Right kidney (tissue), 9 donors: ENCODE measurements at places on chromosomes 2 and 18.

DNA sequence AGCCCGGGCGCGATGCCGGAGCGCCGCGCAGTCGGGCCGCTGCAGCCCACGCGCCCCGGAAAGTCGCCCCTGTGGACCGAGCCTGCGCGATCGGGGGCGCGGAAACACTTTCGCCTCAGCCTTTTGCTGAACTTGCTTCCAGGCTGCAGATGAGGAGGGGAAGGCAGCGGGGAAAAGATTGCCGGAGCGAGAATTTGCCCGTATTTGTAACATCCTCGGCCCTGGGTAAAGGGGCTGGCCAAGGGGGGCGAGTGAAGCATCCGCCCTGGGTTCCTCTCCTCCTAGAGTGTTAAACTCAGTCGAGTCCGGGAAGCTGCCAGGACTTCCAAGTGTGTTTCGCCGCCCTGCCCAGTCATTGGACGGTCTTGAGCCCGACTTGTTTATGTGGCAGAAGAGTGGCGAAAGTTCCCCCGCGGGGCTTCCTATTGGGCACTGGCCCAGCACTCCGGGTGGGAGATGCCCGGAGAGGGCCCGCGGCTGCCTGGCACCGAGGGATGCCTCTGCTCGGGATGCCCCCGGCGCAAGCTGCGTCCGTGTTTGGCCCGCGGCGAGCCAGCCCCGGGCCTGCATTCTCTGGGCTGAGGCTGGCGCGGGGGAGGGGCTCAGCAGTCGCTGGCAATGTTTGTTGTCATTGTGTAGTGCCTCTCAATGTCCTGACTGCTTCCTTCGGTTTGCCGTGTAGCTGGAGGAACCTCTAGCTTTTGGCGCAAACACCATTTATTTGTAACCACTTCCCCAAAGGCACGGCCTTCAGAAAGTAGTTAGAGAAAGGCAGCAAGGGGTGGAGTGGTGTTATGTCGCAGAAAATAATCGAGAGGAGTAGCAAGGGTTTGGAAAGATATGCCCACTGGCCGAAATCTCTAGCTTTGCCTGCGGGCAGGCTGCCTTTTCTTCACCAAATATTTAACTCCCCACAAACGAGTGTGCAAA, 1.1 kb downstream of the CYBRD1 start:
- peak; percentile 89 for DNase-seq

- DNase-seq, result no peak
Measured at GRCh38 chr2:96546797-96547196, 10.2 kb downstream of the ARID5A start.

- no peak for DNase-seq
Measured at GRCh38 chr18:42931491-42931890, 184.0 kb downstream of the RIT2 start.

DNA sequence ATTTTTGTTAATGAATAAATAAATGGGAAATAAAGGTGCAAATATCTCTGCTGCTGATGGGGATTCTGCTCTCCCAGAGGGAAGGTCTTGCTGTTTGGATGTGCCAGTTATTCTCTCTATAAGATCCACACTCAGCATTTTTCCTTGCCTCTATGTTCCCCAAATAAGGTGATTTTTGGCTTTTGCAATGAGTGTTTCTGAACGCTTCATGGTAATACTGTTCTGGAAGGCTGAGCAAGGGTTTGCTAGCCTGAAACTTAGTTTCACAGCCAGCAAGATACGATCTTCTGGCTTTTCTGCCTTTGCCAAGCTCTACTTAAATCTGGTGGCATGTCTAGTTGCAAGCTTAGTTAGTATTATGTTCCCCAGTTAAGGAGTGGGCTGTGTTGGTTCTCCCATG, 114.6 kb downstream of the LPIN1 start:
- no peak for DNase-seq

DNA sequence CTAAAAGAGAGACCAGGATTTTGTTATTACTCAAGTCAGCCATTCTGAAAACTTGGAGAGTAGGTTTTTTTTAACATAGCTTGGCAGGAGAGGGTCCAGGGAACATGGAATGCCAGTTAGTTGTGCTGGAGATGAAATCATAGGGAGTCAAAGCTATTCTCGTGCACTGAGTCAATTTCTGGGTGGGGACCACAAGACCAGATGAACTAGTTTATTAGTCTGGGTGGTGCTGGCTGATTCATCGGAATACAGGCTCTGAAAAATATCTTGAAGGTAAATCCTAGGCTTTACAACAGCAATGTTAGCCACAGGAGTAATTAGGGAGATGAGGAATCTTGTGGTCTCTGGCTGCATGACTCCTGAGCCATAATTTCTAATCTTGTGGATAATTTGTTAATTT, 921.4 kb downstream of the TRIB2 start:
- DNase-seq, result no peak

GRCh38 chr2:28030600-28030999, 140.1 kb downstream of the BABAM2 start:
- DNase-seq, result no peak

DNA sequence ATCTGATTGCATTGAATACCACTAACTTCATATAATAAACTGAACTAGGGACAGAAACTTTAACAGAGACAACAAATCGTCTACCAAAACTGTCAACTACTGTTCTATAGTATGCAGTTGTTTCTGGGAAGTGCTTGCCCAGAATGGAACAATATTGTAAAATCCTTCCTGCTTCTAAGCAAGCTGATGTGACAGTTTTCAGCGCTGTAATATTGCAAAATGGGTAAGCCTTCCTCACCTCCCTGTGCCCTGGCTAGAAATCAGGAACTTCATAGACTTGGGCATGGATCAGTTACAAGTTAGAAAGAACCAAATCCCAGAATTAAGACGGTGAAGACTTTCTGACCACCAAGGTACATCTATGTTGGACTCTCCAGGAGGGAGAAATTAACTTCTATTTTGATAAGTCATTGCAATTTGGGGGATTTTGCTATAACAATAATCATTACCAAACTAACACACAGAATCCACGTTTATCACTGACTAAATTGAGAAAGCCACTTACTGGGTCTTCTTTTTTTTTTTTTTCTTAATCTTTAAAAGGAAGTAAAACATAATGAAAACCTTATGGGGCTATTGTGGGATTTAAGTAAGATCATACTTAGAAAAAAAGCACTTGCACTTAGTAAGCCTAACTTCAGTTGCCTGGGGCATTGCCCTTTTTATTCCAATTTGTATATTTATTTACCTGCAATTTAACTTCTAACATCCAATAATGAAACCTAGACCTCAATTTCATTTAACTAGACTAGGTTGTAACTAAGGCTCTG, 261.5 kb downstream of the TRIB2 start:
- DNase-seq, result no peak

- DNase-seq, result no peak
Measured at GRCh38 chr2:37588316-37588777, 83.1 kb downstream of the CDC42EP3 start.

DNA sequence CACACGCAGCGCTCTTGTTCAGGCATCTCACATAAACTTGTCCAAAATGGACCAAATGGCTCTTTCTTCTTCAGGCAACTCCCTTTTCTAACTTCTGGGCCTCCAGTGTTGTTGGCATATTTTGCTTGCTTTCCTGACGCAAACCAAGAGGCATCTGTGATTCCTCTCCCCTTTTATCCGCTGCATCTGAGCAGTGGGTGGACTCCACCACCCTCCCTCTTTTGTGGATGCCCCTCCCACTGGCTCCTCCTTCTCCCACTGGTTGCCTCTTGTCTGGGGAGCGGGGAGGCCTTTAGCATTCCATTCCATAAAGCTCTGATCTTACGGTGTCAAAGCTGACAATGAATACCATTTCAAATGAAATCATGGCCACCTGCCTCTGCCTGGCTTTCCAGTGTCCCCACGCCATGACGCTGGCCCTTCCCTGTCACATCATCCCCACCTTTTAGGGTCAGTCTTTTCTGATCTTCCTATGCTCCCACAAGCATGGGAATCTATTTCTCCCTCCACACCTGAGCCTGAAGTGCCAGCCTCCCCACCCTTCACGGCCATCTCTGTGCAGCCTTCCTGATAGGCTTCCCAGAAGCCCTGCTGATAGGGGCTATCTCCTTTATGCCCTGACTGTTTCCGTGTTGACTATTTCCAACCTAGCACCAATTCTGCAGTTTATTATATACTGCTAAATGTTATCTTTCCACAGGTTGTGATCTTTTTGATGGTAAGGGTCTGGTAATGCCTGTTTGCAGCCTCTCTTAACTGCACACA, 51.5 kb downstream of the RPL37A start:
- DNase-seq, result no peak

- no peak for DNase-seq
Measured at GRCh38 chr2:80489717-80490116, 185.2 kb upstream of the LRRTM1 start.

DNA sequence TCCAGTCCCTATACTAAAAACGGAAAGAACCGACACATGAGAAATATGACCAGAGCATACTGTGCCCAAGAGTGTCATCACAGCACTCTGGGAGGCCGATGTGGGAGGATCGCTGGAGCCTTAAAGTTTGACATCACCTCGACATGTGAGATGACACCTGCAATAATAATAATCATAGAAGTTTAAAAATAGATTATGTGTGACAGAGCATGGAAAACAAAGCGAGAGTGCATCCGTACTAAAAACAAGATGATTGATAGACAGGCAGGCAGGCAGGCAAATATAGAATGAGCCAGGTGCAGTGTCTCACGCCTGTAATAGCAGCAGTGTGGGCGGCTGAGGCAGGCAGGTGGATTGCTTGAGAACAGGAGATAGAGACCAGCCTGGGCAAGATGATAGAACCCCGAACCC, 114.8 kb upstream of the ANKRD30BL start:
- no peak for DNase-seq

GRCh38 chr2:138500592-138501424, 762 bp upstream of the SPOPL start:
- DNase-seq, result no peak

DNA sequence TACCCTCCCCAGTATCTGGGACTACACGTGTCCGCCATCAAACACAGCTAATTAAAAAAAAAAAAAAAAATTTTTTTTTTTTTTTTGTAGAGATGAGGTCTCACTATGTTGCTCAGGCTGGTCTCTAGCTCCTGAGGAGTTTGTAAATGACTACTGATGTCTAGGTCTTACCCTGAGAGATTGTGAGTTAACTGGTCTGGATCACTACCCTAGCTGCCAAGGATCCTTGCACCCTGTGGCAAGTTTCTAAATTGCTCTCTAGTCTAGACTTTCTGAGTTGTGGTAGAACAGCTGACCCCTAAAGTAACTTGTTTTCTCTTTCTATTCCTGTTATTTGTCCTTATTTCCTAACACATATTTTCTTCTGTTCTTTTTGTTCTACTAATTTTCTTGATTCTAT, 44.5 kb downstream of the ABHD3 start:
- DNase-seq, result no peak

DNA sequence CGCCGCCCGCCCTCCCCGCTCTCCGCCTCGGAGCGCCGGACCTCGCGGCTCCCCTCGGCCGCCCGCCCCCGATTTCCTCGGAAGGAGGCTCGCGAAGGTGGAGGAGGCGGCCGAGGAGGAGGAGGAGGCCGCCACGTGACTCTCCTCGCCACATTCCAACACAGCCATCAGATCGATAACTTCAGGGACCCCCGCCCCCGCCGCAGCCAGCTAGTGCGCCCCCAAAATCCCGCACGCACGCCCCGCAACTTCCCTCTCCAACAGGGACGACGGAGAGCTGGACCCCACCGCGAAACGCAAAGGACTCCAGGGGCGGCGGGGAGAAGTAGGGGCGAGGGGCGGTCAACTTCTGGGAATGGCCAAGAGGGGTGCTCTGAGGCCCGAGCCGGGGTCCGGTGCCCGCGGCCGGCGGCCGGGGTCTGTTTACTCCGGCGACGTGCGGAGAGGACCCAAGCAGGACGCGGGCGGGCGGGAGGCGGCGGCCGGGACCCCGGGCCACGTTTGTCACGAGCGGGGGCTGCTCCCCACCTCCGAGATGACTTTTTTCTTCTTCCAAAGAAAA, 2.0 kb downstream of the ZNF521 start:
- DNase-seq, result peak; percentile 83

DNA sequence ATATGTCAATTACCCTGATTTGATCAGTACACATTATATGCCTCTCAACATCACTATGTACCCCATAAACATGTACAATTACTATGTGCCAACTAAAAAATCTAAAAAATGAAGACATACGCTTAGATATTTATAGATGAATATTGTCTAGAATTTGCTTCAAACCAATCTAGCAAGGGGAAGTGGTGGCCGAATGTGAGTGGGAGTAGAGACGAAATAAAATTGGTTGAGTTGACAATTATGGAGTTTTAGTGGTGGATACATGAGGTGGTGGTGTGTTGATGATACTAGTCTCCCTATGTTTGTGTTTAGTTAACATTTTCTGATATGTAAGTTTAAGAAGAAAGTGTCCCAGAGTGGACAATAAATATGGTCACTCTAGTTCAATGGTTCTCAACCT, 49.0 kb downstream of the SDC1 start:
- DNase-seq, result no peak
